Naive thymus-derived CD8-positive, alpha-beta T cell (primary cell): ENCODE measurements at places on chromosomes 3 and 15.

DNA sequence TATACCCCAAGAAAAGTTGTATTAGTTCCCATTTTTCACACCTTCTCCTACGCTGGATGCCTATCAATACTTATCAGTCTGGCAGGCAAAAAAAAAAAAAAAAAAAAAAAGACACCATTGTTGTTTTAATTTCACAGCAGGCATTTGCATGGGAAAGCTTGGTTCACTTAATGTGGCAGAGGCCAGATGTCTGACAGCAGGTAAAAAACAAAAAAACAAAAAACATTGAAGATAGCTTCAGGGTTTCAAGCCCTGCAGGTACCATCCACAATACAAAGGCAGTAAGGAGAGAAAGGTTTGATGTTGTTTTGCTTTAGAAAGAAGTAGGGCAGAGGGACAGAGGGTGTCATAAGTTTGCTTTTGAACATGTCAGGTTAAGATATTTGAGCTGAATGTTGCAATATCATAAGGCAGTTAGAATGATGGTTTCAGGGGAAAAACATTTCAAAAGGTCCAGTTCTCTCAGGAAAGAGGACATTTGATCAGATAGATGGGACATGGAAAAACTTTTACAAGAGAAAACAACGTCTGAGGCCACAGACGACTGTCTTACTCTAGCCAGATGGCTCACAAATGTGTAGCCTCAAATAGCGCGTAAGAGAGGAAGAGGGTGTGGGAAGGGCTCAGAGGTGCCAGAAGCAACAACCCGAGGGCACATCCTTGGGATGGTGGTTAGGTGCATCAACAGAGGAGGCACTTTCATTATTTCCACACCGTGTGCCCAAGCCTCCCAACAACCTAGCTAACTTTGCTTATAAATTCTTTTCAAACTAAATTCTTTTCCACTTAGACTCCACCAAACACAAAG, 25.7 kb downstream of the PCOLCE2 start:
- DNase-seq: no peak

GRCh38 chr3:56680054-56680580, 2.9 kb downstream of the TASOR start:
- DNase-seq: no peak

DNA sequence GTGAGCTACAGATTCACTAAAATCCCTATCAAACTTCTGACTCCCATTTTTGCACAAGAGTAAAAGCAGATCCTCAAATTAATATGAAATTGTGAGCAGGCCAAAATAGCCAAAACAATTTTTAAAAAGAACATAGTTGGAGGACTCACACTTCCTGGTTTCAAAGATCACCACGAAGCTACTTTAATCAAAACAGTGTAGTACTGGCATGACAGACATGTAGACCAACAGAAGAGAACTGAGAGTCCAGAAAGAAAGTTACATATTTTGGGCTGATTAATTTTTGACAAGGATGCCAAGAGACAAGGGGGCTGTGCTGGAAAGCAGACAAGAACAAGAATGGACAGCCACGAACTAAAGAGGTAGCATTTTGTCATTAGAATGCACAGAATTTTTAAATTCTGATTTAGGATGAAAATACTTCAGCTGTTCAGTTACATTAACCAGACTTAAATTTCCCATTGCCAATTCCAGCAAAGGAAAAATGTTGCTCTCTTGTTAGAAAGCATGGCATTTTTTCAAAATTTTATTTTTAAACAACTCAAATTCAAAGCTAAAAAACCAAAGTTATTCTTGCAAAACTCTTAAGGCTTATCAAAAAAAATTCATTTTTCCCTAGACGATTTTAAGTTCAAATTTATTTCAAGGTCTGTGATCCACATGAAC, 14.0 kb downstream of the RYK start:
- no peak for DNase-seq

- no peak for DNase-seq
These were observed 127.3 kb upstream of the LINGO1 start for GRCh38 chr15:77759896-77760592.

DNA sequence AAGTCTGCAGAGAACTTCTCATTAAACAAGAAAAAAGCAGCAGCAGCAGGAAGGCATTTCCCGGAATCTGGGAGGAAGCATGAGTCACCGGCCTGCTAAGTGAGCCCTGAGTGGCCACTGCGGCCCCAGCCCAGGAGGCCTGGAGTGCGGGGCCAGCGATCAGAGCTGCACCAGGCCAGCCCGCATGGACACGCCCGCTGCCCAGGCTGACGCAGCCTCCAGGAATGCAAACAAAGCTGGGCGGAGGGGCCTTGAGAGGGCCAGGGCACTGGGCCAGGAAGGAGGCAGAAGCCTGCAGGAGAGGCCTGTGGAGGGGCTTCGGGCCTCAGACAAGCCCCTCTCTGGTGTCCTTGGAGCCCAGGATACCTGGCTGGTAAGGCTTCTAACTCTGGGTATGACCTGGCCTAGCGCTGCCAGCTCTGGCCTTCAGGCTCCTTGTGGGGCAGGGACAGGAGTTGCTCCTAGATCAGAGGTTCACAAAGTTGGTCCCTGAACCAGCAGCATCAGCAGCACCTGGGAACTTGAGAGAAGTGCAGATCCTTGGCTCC, 101.2 kb downstream of the SMAD6 start:
- DNase-seq: no peak

- DNase-seq: no peak
These were observed 169.7 kb upstream of the TMCO5A start for GRCh38 chr15:37764733-37765191.

DNA sequence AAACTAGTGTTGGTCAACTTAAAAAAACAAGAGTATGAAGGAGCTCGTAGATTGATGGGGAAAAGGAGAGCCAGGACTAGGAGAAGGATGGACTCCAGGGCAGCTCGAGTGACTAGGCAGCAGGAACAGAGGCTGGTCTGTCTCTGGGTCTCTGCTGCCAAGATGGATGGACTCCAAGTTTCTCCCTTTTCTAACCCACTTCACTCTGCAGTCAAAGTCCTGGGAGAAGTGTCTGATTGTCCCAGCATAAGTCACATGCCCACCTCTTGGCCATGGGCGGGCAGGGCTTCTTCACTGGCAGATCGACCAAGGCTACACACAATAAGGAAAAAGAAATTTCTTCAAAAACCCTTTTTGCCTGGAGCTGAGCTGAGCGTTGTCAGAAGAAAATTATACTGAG, 9.2 kb upstream of the EPB42 start:
- DNase-seq: no peak

DNA sequence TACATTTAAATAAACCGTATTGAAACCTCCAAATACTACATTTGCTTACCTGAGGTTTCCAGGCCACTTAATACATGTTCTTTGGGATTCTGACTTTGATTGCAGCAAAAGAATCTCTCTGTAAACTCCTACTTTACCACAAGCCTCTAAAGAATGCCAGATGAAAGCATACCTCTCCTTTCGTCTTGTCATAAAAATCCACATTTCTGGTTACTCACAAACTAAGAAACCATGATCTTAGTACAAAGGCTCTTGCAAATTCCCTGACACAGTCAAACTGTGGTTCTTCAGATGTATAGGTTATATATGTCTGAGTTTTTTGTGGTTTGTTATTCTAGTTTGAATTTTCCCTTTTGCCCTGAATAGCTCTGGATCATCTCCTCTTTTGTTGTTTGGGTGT, 188.4 kb downstream of the RAP2B start:
- no peak for DNase-seq

DNA sequence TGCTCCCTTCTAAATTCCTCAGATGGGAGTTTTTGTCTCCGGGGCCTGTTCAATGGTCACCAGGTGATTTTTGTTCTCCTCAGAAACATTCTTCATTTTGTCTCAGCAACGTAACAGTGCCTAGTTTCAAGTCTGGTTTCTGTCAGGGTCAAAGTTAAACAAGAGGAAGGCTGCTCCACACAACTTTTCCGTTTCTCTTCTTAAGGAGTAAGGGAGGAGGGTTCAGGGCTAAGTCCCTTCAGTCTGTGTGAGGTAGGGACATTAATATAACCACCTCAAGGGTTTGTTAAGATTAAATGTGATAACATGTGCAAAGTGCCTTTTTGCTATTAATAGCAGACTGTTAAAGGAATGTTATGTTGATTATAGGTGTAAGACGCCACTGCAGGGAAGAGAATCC, 41.8 kb downstream of the HOMER2 start:
- no peak for DNase-seq

DNA sequence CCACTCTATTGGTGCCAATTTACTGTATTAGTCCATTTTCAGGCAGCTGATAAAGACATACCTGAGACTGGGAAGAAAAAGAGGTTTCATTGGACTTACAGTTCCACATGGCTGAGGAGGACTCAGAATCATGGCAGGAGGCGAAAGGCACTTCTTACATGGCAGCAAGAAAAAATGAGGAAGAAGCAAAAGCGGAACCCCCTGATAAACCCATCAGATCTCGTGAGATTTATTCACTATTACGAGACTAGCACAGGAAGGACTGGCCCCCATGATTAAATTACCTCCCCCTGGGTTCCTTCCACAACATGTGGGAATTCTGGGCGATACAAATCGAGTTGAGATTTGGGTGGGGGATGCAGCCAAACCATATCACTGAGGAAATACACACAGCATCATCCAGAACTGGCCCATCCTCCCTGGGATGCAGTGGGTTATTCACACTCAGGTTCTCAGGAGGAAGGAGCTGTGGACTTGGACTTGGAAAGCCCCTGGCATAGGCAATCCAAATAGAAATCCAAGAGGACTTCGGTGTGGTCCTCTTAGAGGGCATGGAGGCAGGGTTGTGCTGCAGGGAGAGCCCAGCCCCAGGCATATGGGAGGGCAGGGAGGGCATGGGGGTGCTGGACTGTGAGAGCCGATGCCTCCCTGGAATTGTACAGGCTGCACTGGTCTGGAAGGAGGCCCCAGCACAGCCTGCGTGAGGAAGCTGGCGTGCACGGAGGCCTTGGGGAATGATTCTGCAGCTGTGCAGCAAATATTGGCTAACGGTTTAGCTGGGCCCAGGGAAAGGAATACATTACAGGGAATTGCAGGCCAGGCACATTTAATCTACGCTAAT, 62.9 kb downstream of the EFCAB12 start:
- DNase-seq: no peak
